ENCODE measurements at places on chromosomes 7 and 10. TPM values are rescaled to one million over a fixed set of nuclear protein-coding genes. Genes with fewer than 3 reads are reported as not detected.

Gene AQP1
- 1.5 TPM for total RNA-seq

Gene GNG11
- total RNA-seq = 5.4 TPM

Gene CNTNAP2
- total RNA-seq = 83.8 TPM

Gene ATOH7
- 0.49 TPM for total RNA-seq

Gene PNLIPRP2
- not detected for total RNA-seq

Gene GSAP
- total RNA-seq = 6.4 TPM

Gene THSD7A
- 30.5 TPM for total RNA-seq

Gene ZNF511
- total RNA-seq = 4.2 TPM

Gene TYW1
- total RNA-seq = 10.6 TPM

Gene WNT8B
- total RNA-seq = not detected

Gene CDH23
- total RNA-seq = 3.4 TPM

Gene PTF1A
- not detected for total RNA-seq

Gene YKT6
- total RNA-seq = 52.9 TPM

Data from temporal lobe (tissue), 4 donors.